ENCODE measurements at places on chromosomes 6 and 20.

GRCh38 chr20:61220131-61220530, 31.9 kb upstream of the CDH4 start:
- DNase-seq: no peak

DNA sequence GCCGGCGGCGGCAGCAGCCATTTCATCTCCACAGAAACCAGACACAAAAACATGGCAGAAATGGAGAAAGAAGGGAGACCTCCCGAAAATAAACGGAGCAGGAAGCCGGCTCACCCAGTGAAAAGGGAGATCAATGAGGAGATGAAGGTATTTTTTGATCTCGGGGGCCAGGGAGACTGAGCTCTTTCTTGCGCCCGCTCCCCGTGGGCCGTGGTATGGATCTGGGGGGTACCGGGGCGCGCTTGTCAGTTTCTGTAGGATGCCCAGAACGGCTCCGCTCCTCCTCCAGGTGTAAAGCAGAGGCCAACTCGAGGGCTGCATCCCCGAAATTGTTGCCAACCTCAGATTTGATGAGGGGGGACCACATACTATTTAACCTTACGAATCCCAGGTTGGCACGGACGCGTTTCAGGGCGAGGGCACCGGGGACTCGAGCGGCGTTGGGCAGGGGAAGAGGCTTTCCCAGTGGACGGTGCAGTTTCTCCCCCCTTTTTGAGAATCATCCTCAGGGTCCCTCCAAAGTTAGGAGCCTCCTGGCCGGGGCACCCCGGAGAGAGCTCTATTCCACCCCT, 735 bp downstream of the SOBP start:
- DNase-seq: peak; percentile 15

DNA sequence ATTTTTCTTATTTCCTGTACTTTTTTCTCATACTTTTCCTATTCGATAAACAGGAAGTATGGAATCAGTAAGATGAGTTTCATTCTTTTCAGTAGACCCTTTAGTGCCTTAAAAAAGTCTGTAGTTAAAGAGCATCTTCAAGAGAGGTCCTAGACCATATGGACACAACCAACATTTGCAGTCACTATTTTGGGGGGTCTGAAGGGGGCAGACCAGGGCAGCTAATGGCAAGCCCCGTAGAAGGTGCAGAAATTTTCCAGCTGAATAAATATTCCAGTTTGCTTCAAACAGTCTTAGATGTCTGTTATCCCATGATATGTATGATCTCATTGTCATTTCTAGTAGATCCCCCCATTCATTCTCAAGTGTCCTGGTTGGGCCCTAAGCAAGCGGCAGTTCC, 52.8 kb downstream of the MAP3K5 start:
- DNase-seq: no peak

DNA sequence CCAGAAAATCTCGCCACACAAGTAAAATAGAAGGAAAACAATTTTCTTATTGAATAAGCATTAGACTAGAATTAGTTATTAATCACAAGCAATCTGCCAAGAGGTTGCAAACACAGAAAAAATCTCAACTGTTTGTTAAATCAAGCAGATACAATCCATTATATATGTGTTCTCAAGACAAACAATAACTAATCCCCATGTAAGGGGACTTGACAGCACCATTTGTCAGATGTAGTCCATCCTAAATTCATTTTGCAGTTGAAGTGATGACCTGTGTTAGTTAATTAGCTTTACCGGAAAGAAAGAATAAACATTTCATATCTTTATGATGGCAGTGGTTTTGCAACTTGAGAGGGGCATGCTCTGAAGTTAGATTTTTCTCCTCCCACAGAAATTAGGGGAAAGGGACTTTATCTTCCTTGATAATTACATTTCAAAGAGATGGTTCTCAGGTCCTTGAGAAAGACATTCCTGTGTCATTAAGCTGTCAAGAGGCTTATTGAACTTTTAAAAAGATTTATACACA, 1588.0 kb downstream of the GRIK2 start:
- DNase-seq: no peak

GRCh38 chr6:133241901-133242636, 912 bp downstream of the EYA4 start:
- DNase-seq: peak; percentile 4

DNA sequence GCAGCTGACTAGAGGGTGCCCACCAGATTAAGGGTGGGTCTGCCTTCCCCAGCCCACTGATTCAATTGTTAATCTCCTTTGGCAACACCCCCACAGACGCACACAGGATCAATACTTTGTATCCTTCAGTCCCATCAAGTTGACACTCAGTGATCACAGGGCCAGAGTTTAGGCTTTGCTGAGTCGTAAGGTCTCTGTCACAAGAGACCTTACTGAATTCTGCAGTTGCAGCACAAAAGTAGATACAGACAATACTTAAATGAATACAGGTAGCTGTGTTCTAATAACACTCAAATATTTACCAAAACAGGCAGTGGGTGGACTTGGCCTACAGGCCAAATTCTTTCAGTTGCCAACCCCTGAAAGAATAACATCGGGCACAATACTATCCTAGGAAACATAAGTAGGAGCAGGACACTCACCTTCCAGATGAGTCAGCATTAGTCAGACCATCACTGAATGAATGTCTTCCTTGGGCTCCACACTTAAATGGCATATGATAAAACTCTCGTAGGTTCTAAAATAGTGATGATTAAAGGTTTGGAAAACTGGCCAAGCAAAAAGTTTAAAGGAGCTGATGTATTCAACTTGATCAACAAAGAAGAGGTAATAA, 190.0 kb downstream of the UBE3D start:
- no peak for DNase-seq

GRCh38 chr6:131775886-131776285, 31.9 kb upstream of the ENPP1 start:
- DNase-seq: no peak

DNA sequence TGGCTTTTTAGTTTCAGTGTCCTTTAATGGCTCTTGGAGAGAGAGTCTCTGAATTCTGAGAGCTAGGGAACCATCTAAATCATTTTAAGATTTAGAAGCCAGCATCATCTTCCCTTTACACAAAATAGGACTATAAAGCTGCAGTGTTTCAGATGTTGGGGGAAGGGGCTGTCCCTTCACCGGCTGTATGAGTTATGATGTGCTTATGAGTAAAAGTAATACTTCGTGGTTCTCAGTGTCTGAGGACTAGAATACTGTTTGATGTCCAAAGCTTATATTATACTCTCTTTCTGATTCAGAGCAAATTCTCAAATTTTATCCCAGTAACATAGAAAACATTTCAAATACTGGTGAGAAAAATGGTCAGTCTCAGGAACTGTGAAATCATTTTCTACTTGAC, 63.5 kb upstream of the FAM8A1 start:
- DNase-seq: peak; percentile 12

- DNase-seq: no peak
These were observed 10.3 kb upstream of the MYB start for GRCh38 chr6:135170849-135171248.

DNA sequence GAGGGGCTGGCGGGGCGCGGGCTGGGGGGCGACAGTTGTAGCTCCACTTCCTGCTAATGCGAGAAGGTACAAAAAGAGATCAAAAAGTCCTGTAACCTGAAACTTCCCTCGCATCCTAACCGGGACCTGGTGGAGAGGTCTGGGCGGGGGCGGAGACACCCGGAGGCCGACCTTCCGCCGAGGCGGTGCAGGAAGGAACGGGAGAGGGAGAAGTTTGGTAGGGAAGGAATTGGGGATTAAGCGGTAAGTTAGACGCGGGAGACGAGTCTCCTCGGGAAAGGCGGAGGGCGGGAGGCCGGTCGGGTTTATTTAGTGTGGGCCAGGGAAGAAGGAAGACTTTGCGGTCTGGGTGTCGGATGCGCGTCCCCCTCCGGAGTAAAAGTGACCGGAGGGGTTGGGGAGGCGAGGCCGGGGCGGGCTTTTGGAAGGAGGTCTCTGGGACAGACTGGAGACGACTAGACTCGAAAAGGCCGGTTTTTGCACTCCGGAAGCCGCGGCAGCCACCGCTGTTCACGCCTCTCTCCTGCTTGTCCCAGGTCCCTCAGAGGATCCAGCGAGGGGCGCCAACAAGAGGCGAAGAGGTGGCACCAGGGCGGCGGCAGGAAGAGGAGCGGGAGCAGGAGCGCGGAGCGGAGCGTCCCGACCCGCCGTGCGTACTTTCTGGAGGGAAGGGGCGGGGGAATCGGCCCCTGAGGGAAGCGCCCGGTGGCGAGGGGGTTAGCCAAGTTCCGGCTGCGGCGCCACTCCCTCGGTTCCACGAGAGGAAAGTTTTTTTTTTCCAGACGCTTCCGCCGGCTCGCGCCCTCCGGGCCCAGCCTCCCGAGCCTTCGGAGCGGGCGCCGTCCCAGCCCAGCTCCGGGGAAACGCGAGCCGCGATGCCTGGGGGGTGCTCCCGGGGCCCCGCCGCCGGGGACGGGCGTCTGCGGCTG, 734 bp downstream of the TPBG start:
- peak; percentile 7 for DNase-seq

GRCh38 chr6:135423649-135424128, 73.9 kb downstream of the AHI1 start:
- DNase-seq: no peak

- DNase-seq: peak; percentile 31
These were observed 560 bp downstream of the YTHDF1 start for GRCh38 chr20:63215101-63216040.

DNA sequence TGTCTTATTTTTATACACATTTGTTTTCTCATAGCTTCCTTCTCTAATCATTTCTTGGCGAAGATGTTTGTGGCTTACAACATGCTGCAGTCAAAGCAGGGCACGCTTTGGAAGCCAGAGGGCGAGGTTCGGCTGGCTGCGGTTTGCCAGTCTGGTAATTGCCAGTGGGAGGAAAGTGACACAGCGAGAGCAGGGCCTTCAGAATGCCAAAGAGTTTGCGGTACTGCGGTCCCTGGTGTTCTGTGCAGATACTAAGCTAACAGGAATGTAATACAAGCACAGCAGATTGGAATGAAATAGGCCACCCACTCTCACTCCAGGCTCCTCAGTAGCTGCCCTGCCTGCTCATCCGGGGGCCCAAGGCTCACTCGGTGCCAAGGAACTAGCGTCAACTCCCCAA, 58.7 kb upstream of the TGM3 start:
- DNase-seq: no peak

- no peak for DNase-seq
These were observed 82.6 kb downstream of the OR2B2 start for GRCh38 chr6:27829453-27830211.

- no peak for DNase-seq
These were observed 16.0 kb downstream of the ECT2L start for GRCh38 chr6:138811866-138812265.

GRCh38 chr6:38432479-38432878, 207.2 kb downstream of the BTBD9 start:
- no peak for DNase-seq

- peak; percentile 30 for DNase-seq
These were observed 97.2 kb upstream of the MAP7 start for GRCh38 chr6:136647363-136647852.

DNA sequence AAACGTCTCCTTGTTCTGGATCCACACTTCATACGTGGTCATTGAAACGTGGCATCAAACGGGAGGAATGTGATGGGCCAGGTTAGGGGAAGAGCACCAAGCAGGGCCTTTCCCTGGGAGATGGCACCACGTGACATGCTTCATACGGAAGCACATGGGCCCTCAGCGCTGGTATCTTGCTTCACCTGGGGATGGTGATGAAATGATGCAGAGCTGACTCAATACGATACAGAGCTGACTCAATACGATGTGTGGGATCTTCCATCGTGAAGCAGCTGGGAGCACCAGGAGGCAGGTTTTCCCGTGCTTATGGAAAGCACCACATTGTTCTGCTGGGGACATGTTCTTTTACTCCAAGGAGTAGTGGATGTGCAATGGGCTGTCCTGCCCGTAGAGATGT, 22.5 kb upstream of the TAGAP start:
- DNase-seq: no peak

GRCh38 chr6:101758368-101758767, 364.9 kb downstream of the GRIK2 start:
- no peak for DNase-seq

DNA sequence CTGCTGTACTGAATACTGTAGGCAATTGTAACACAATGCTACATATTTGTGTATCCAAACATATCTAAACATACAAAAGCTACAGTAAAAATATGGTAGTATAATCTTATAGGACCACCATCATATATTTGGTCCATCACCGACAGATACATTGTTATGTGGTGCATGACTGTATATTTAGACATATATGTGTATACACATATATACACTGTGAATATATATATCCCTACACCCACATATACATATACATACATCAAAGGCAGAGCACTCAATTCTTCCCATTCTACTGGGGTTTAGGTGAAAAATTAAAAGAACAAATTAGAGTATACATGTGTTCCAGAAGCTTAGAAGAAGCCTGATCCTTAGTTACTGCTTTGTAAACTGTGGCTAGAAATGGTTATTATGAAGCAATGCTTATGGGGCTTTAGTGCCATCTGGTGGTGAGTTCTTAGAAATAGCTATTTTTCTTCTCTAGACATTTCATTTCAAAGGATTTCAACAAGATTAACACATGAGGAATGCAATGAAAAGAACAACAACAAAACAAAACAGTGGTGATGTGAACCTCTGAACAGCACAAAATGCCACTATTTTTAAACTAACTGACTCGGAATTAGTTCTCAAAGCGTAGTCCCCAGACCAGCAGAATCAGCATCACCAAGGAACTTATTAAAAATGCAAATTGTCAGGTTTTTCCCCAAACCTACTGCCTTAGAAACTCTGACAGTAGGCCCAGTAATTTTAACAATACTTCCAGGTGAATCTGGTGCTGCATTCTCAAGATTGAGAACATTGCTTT, 38.0 kb downstream of the PKHD1 start:
- DNase-seq: no peak

DNA sequence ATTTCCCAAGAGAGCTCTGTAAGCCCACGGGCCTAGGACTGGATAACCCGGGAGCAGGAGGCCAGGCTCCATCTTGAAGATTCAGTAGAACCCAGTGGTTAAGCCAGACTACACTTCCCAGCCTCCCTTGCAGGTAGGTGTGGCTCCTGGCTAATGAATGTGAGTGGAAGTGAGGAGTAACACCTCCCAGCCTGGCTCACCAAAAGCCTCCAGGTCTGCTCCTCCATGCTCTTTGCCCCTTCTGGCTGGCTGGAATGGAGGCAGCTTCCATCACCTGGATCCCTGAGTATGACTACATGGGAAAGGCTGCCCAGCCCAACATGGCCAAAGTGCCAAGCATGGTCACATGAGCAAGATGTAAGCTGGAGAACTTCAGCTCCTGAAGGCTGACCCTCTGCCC, 9.7 kb downstream of the LRRN4 start:
- DNase-seq: no peak

GRCh38 chr6:8674126-8674525, 238.8 kb upstream of the SLC35B3 start:
- no peak for DNase-seq

- no peak for DNase-seq
These were observed 9.7 kb upstream of the TENT5A start for GRCh38 chr6:81762132-81762531.

GRCh38 chr6:149234051-149234962, 83.2 kb upstream of the TAB2 start:
- peak; percentile 64 for DNase-seq

DNA sequence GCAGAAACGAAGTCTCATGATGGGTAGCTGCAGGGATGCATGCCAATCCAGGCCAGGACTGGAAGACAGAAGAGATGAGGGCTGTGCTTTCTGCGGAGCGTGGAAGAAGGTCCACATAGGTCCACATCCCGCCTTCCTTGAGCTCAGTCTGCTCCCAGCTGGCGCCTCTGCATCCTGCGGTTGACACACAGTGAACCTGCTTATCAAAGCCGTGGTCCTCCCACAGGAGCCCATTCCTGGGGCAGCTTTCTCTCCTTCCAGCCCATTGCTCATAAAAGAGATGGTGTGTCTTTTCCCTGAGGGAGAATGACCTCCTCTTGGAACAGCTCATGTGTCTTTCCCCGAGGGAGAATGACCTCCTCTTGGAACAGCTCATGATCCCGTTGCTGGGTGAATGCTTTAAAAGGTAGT, 225.4 kb downstream of the CDH4 start:
- no peak for DNase-seq
